NCI-H187 treated with DMSO at 0.1 percent for 48 hours (cell line): ENCODE measurements at places on chromosomes 2 and 18.

DNA sequence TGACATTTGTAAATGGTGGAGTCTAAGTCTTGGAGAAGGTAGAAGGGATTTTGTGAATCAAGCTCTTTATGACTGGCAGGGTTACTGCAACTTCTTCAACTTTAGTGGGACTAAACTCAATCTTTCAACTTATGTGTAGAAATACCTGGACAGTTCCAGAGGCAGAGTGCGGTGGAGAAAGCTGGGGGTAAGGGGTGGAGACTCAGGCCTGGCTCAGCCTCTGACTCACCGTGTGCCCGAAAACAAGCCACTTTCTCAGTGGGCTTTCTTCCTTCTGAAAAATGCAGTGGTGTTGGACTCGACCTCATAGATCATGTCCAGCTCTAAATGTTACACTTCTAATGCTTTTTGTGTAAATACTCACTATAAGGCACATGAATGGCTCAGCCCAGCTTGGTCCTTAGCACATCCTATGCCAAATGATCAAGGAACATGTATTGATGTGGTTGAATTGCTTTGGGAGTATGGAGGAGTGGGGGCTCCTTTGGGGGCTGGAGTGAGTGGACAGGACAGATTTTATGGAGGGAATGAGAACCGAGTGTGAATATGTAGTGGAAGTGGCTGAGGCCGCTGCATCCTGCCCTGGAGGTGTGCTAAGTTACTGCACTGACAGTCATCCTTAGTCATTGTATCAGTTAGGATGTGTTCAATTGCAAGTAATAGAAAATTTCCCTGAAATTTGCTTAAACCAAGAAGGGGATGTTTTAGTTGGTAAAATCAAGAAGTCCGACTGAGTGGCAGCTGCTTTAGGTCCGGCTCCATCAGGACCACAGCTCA is 32.2 kb upstream of the IGFBP5 start:
- no peak for DNase-seq

- DNase-seq: no peak
These were observed 82.7 kb downstream of the LAMA1 start for GRCh38 chr18:7034924-7035323.

- DNase-seq: no peak
These were observed 788.4 kb downstream of the EPHA4 start for GRCh38 chr2:220783671-220784070.

DNA sequence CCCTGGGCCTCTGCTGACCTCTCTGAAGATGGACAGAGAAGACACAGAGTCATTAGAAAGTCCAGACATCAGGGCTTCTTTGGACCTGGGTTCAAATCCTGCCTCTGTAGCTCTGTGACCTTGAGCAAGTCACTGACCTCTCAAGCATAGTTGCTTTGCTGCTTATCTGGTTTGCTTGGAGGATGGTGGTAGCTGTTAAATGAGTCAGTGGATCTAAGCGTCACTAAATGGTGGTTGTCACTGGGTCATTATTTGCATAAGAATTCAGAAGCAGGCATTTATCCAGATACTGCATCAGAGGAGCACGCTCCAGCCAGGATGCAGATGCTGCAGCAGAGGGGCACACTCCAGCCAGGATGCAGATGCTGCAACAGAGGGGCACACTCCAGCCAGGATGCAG is 229.2 kb downstream of the GLI2 start:
- no peak for DNase-seq

- no peak for DNase-seq
These were observed 35.7 kb upstream of the GPR155 start for GRCh38 chr2:174522553-174522952.

DNA sequence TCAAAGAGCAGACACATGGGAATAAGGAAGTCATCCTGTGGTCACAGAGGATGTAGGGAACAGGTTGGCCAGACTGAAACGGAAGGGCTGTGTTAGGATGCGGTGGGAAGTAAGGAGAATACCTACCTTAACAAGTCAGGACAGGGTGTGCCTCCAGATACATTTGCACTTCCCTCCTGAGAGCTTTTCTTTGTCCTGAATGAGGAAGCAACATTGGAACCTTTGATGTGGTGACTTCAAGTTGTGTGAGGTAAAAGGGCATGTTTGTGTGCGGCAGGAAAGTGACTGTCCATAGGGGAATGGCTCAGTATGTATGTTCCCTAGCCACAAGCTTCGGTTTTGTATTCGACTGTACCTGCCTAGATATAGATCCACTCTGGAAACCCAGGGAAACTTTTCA is 24.9 kb upstream of the LRRTM1 start:
- no peak for DNase-seq

GRCh38 chr2:152466041-152466440 is 131.1 kb downstream of the FMNL2 start:
- DNase-seq: no peak

DNA sequence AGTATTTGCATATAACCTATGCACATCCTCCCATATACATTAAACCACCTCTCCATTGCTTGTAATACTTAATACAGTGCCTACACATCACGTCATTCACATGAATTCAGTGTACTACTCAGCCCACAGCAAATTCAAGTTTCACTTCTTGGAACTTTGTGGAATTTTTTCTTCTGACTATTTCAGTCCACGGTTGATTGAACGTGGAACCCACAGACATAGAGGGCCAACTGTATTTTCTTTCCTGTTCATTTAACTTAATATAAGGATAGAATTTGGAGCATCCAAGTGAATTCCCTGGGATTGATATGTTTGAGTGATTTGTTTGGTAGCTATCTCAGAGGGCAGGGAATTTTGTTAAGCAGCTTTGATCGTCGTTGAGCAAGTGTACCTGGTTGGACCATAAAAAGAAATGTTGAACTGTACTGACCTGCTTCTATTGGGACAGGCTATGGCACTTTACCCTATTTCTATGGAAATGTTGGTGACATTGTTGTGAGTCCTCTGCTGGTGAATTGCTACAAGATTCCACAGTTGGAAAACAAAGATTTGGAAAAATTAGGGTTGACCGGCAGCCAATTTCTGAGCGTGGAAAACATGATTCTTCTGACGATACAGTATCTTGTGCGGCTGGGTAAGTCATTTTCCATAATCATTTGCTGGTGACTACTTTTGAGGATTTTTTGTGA is 156.6 kb downstream of the ESCO1 start:
- no peak for DNase-seq

DNA sequence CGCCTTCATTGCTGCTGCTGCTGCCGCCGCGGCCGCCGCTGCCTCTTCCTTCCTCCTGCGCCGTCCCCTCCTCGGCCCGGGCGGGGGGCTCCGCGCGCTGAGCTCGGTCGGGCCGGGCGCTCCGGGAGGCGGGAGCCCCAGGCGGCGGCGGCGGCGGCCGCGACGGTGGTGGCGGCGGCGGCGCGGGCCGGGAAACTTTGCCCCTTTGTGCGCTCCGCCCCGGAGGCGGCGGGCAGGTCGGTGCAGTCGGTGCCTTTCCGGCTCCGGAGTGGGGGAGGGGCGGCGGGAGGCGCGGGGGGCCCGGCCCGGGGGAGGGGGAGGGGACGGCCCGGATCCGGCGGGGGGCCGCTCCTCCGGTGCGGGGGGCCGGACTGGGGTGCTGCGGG is 205 bp downstream of the TET3 start:
- no peak for DNase-seq

- no peak for DNase-seq
These were observed 101.3 kb downstream of the CAPN13 start for GRCh38 chr2:30705711-30706533.

DNA sequence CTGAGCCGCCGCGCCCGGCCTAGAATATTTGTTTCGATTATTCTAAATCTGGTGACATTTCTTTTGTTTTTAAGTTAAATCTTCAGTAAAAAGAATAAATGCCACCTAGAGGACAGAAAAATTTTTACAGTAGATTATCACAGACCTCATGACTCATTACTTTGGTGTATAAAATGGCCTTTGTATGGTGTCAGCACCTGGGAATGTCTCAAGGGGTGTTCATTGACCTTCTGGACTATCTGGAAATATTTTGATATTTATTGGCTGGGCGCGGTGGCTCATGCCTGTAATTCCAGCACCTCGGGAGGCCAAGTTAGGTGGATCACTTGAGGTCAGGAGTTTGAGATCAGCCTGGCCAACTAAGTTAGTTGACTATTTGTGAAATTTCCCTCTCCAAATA is 30.3 kb upstream of the SLC30A6 start:
- no peak for DNase-seq

DNA sequence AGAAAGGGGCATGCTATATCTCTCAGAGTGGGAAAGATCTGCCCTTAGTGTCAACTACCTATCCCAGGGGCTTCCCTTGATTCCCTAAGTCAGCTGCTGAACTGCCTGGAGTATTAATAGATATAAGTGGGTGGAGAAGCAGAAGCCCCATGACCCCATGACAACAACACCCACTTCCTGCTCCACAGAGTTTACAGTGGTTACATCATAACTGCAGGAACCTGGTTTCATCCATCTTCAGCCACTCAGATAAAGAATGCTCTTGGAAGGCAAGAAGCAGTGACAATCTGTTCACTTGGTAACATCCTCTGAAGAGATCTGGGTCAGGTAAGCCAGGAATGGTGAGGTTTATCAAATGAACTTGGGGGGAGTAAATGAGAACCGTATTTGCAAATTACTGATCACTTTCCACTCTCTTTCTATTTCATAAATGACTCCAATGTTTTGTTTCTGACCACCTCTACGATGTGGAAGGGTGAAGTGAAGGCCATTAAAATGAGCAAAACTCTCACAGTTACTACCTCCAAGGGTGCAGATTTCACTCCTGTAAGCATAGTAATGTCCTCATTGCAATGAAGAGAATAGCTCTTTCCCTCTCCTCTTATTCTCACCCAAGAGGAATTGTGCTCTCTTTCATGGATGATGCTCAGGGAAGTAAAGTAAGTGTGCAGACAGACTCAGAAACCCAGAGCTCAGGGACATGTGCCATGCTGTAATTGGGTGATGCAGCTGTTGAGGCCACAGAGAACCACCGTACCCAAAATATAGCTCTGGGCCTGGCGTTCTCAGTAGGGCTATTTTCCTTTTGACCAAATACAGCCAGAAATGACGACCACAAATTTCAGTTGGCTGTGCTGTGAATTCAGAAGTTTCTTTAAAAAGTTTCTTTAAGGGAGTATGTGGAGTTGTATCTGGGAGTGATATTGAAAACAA is 192.8 kb upstream of the APCDD1 start:
- DNase-seq: no peak

DNA sequence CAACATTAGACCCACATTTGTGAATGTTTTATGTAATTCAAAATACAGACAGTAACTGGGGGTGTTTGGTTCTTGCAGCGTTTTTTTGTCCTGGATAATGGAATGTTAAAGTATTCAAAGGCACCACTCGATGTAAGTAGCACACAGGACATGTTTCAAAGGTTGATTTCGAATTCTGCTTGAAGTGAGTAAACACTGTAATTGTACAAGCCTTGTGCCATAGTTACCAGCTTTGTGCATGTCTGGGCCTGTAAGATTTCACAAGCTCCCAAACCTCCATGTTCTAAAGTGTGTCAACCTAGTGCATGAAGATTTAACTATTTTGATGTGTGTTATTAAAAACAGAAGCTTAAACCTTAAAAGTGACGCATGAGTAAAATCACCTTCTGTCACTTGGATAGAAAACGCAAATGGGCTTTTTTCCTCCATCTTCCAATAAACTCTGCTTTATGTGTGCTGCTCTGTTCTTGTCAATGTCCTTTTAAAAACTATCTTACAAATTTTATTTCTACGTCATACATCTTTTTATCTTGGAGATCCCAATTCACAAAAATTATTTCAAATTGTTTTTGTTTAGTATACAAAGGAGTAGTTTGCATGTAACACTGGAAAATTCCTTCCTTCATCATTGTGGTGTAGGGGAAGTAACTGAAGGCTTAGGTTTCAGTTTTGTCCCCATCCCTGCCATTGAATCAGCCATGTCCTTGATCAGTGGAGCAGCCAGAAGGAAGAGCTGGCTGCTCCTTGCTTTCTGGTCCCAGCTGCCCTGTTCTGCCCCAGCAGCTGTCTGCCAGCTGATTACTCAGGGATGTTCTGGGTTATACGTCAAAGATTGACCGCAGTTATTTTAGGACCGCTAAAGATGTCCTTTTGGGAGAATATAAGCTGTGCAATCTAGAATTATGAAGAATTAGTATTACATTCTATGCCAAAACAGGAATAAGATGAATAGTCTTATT is 119.2 kb downstream of the PRKRA start:
- DNase-seq: no peak

DNA sequence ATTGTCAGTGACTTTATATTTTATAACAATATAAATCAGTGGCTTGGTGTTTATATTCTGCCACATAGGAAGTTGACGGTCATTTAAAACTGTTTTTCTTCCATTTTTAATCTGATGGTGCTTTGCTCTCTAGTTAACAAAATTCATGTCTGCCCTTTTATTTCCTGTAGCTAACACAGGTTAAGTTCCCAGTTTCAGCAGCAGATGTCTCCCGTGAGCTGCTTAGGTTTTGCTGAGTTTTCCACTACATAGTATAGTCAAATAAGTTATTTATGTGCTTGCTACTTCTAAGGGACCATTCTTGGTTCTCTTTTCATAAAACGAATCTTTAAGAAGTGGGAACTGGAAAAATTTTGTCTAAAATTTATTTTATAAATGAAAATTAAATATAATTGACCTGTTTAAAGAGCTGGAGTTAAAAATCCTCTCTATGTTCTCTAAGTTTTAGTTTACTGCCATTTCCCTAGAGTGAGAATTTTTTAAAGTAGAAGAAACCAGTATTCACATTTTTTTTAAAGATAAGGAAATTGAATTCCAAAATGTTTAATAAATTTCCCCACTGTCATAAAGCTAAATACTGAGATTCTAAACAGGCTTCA is 20.6 kb downstream of the HTR2B start:
- no peak for DNase-seq

- no peak for DNase-seq
These were observed 172.9 kb upstream of the MYT1L start for GRCh38 chr2:2503864-2504418.

DNA sequence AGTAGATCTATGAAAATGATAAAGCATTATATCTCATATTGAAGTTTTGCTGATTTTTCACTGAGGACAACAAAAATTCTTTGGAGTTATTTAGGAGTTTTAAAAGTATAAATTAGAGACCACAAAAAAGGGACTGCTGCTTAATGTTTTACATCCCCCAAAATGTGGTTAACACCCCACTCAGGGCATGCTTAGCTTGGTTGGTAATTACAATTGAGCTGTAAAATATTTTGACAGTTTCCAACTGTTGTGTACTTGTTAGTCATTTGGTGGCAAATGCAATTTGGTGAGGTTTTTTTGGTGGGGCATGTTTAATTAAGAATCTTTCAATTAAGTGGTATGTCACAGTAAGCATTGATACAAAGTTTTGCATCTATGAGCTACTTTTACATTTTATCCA is 137.3 kb upstream of the OTX1 start:
- no peak for DNase-seq

GRCh38 chr2:239833269-239834109 is 191.7 kb downstream of the NDUFA10 start:
- DNase-seq: no peak

DNA sequence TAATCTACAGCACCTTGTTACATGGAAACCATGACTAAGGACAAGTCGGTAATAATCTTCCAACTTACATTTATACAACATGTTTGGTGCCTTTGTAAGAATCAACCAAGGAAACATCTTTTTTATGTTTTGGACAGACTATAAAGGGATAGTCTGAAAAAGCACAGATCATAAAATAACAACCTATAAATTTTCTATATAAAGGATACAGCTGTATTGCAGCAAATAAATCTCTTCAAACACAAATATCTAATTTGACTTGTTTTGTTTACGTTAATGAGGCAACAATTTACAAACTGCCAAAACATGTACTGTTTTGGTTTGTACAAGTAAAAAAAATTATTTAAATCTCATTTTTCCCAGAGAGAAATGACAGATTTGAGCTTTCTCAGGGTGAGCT is 92.5 kb downstream of the SRBD1 start:
- no peak for DNase-seq
